ENCODE measurements at places on chromosomes 3 and 15.

GRCh38 chr15:82875411-82876003 lies 66.1 kb downstream of the WHAMM start:
- DNase-seq: no peak

- DNase-seq: no peak
Measured at GRCh38 chr3:45795509-45795881, 841 bp downstream of the SLC6A20 start.

GRCh38 chr15:71290881-71291635 lies 175.8 kb downstream of the THSD4 start:
- no peak for DNase-seq

DNA sequence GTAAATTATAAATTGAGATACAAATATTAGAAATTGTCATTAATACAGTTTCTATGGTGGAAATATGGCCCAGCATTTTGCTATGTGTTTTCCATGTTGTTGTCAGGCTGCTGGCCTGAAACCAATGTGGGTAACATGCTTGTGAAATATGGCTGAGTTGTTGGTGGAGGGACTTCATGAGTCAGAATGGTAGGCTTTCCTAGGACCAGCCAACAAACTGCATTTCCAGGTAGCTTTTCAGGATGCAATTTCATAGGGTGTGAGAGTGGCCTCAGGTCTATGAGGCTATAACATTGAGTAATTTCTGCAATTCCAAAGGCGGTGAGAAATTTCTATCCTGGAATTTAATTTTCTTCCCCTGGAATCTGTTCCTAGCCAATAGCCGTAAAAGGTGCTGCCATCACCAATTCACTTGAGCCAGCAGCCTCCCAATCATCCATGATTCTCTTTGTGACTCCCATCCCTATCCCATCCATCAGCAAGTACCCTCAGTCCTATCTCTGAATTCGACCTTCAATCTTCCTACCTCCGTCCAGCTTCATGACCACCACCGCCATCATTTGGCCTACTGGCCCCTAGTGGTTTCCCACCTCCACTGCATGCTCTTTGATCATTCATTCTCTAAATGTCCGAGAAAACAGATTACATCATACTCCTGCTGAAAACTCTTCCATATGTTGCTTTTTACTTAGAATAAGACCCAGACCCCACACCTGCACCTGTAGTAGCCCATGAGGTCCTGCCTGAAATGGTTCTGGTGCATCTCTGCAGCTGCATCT lies 276.6 kb upstream of the CFAP20DC start:
- no peak for DNase-seq

DNA sequence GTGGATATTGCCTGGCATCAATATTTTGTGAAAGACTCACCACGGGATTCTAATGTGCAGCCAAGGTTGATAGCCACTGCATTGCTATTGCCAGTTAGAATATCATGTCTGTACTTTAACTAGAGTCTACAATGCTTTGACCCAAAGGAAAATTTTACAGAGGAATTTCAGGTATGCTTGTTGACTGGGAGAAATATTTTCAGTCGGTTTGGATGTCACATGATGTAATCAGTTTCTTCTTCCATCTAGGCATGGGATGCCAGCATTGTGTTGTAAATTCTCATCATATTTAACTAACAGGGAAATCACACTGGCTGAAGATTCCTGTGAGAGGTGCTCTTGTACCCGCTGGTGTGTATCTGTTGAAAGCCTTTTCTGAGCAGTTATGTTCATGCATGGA lies 508.9 kb upstream of the ADAMTS9 start:
- DNase-seq: no peak

GRCh38 chr3:189797103-189797750 lies 166.0 kb downstream of the TP63 start:
- no peak for DNase-seq

DNA sequence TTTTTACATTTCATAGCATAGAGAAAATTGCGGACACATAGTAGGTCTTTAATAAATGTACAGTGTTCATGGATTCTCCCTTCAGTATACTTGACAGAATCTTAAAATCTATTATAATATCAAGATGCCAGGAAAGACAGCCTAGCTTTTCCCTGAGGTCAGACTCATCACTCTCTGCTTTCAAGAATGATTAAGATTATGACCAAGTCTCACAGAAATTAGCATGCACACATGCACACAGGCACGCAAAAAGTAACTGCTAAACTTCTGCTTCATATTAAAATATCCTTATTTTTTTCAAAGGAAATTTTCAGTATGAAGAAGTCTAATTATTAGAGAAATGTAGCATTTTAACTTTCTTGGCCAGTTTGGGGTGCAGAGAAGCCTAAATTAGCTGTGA lies 493.8 kb upstream of the NECTIN3 start:
- no peak for DNase-seq

DNA sequence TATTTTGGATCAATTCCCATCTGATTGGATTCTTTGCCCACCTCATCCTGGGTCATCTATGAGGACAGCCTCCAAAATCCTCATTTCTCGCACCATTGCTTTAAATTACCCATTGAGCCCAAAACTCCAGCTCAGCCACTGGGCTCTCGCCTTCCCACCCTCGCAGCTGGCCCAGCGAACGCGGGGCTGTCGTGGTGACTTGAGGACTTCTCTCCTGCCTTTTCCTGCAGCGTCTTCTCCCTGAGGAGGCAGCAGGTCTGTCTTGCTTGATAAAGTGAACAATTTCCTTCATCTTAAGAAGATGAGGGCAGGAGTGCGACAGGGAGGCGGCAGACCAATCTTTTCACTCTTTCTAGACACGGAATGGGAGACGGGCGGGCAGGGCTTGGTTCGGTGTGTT lies 33.0 kb upstream of the SNRPA1 start:
- DNase-seq: no peak

DNA sequence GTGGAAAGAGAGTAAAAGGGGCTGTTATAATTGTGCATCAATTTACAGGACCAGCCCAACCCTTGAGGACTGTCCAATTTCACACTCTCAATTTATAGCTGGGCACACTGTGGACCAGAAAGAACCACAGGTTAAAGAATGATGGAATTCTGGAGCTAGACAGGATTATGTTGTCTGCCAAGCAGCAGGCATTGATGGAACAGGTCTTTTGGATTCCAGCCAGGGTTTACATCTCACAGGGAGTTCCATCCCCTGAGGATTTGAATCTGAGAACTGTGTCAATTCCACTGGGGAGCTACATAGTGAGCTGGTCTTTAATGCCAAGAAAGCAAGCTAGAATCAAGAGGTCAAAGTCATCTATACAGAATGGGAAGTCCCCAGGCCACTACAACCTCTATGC lies 389.5 kb upstream of the WNT5A start:
- no peak for DNase-seq

- no peak for DNase-seq
Measured at GRCh38 chr3:132407025-132407424, 10.3 kb upstream of the DNAJC13 start.

GRCh38 chr3:148931574-148931973 lies 59.8 kb upstream of the GYG1 start:
- DNase-seq: no peak

- no peak for DNase-seq
Measured at GRCh38 chr3:149472030-149472797, 2.3 kb upstream of the TM4SF4 start.

DNA sequence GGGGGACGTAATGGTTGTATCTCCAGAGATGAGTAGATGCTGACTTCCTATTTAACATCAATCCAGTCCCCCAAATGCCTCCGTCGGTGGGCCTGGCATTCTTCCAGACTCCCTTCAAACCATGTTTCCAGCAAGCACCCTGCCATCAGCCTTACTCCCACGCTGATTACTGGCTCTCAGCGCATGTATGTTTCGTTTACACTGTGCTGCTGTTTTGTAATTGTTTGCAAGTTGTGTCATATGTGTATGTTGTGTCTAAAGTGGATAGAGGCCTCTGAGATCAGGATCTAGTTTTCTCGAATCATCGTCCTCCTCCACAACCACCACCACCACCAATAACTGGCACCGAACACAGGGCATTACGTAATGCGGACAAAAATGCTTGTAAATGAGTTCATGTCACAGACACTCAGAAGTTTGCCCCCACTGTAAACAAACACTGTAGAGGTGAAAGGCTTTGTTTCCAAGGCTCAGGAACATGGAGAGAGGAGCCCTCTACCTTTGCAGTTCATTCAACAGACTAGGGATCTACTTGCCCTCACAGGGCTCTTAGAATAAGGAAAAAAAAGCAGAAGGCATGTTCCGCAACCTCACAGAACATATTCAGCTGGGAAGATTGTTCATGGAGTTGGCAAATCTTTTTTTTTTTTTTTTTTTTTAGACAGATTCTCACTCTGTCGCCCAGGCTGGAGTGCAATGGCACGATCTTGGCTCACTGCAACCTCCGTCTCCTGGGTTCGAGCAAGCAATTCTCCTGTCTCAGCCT lies 46.1 kb upstream of the SEMA4B start:
- DNase-seq: no peak

- DNase-seq: no peak
Measured at GRCh38 chr15:96599268-96599667, 268.8 kb downstream of the NR2F2 start.

GRCh38 chr15:32828507-32829186 lies 110.8 kb downstream of the GREM1 start:
- no peak for DNase-seq

- DNase-seq: no peak
Measured at GRCh38 chr15:86650094-86650493, 570.4 kb downstream of the AGBL1 start.

DNA sequence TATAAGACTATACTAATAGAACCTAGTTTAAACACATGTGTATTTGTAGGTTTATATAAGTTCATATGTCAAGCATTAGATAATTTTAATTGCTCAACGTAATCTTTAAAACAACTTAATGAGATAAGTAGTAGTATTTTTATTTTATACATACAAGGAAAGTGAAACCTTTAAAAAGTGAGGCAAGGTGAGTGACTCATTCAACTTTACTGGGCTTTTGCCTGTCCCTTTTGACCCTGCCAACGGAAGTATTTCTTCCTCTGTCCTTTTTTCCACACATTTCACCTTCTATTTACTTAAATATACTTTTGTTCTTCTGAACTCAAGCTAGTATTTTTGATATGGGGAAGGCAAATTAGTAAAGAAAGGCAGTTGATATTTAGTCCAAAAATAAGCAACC lies 78.5 kb downstream of the KBTBD8 start:
- DNase-seq: no peak

GRCh38 chr15:101210058-101210457 lies 41.8 kb downstream of the CHSY1 start:
- no peak for DNase-seq

DNA sequence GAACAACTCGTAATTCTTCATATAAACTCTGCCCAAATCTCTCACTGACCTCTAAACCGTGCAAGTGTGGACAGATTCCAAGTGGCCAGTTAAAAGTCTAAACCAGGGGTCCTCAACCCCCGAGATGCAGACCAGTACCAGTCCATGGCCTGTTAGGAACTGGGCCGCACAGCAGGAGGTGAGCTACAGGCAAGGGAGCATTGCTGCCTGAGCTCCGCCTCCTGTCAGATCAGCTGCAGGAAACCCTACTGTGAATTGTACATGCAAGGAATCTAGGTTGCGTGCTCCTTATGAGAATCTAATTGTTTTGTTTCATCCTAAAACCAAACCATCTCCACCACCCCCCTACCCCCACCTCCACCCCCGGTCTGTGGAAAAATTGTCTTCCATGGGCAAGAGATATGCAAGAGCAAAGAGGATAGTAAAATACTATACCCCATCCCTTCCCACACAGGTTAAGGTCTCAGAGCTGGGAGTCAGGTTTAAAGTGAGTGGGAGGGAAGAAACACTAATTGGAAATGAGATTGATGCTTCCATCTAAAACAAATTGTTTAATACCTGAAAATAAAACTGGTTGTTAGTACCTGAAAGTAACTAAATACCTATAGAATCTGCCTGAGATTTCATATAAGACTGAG lies 54.0 kb downstream of the POLQ start:
- no peak for DNase-seq

GRCh38 chr3:157922614-157923013 lies 183.6 kb downstream of the SHOX2 start:
- DNase-seq: no peak

DNA sequence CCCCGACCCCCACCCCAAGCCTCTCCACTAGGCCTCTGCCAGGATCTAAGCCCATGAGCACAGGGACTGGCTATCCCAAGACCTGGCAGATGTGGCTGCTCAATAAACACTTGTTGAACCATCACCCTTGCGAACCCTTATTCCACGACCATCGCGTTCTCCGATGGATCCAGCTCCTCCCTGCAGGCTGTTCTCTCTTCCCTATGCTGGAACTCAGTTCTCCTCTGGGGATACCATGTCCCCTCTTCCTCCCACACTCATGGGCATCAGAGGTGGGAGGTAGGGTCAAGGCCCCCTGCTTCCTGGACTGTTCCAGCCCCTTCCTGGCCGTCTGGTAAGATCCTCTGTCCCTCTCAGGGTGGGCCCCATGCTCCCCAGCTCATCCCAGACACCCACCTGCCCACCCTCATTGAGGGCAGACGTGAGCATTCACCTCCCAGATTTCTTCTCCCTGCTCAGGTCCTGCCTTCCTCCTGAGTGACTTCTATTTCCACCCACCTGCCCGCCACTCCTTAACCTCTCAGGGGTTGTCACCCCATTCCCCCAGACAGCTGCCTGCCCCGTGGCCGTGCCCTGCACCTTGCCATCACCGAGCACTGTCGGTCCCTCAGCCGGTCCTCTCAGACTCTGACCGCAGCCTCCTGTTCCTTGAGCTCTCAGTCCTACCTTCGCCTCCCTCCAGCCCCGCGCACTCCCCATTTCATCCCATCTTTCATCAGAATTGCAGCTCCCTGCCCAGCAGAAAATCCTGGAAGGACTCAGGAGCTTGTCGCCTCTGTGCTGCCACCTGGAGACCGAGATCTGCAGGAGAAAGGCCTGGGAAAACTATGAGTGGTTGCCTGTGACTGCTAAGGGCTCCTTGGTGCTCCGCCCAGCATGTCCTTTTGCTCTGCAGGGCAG lies 42.0 kb downstream of the PML start:
- peak; percentile 30 for DNase-seq

- no peak for DNase-seq
Measured at GRCh38 chr3:55534876-55535275, 47.8 kb upstream of the WNT5A start.

DNA sequence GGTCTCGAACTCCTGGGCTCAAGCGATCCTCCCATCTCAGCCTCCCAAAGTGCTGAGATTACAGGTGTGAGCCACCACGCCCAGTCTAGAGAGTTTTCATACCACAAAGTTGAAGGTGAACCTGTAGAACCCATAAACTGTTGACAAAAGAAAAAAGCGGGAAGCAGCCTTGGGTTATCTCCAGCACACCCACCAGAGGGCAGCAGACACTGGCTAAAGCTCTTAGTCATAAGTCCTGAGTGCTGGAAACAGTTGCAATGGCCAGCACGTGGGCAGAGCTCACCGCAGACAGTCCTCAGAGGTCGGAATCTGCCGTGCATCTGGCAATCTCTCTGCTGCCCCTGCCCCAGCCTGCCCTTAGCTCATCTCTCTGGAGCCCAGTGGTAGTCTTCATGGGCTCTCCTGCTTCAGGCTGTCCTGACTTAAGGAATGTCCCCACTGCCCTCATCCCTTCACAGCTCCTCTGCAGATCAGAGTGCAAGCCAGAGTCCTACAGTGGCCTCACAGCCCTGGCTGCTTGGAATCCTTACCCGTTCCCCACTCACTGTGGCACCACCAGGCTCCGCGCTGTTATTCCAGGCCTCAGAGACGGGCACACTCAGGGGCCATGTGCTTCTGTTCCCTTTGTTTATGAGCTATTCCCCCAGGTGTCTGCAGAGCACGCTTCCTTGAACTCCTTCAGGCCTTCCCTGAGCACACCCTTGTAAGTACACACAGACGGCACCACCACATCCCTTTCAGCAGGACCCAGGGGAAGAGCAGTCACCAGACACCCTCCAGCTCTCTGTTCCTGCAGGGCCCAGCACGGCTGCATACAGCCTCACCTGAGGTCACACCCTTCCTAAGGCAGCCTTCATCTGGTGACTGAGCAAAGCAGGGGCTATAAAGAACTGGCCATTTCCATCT lies 8.8 kb upstream of the ELP6 start:
- peak; percentile 81 for DNase-seq

Measured in CD4-positive, alpha-beta T cell treated with Interleukin-6 for 4 hours (primary cell).